ENCODE measurements at places on chromosomes 4 and X. TPM values are rescaled to one million over a fixed set of nuclear protein-coding genes. Genes with fewer than 3 reads are reported as not detected.

The PAGE1 gene
- polyA plus RNA-seq: not detected

The FRG2 gene
- not detected for polyA plus RNA-seq

The SGMS2 gene
- 10.8 TPM for polyA plus RNA-seq

The UGT2B17 gene
- polyA plus RNA-seq: not detected

- no peak for DNase-seq
Measured at GRCh38 chr4:63371001-63371400, 1038.2 kb downstream of the TECRL start.

GRCh38 chr4:186820391-186820891, 96.8 kb upstream of the FAT1 start:
- no peak for DNase-seq

- no peak for DNase-seq
Measured at GRCh38 chr4:8114456-8115202, 44.0 kb downstream of the ABLIM2 start.

GRCh38 chrX:101206471-101206870, 13.1 kb upstream of the DRP2 start:
- DNase-seq: no peak

DNA sequence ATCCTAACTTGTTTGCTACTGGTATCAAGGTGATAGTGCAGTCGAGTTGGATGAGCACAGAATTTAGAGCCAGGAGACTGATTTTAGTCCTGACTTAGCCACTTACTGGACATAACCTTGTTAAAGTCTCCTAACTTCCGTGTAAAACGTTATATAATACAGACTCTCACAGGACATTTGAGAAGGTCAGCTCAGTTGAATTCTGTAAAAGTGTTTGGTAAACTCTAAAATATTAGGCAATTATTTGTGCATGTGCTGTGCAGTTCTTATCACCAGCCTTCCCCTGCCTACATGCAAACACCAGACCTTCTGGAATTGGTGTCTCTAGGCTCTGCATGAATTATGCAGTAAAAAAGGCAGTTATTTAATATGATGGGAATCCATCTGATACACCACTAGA, 45.4 kb downstream of the FNIP2 start:
- DNase-seq: no peak

GRCh38 chr4:127309369-127310102, 323.2 kb upstream of the INTU start:
- DNase-seq: no peak

DNA sequence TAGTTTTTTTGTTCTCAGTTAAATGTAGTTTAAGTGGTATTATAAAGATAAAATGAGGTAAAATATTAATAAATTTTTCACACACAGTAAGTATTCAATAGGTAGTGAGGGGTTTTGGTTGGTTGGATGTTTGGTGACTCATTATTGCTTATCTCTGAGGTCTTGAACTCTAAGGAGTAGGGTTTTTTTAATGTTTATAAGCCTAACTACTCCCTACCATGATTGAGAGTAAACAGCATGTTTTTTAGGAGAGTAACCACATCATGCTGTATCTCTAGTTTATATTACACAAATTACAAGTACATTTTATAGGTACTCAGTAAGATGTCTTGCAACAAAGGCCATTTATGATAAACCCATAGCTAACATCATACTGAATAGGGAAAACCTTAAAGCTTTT, 181.6 kb downstream of the MAPK10 start:
- no peak for DNase-seq

DNA sequence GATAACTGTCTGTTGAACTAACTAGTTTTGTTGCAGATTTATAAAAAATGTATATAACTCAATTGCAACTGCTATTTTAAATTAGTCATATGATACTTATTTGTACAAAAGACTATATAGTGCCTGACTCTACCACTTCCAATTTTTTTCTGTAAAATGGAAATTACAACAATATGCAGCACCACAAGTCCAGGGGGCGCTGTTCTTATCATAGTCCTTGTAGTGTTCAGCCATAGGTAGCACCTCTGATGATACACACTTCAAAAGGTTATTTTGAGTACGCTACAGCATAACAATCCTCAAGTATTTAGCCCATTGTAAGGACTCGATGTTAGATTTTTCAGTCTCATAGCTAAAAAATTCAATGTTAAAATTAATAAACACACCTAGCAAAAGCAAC, 174.9 kb downstream of the CORIN start:
- no peak for DNase-seq
